NCI-H345 (cell line): ENCODE measurements at places on chromosomes 3 and 15.

- DNase-seq: no peak
These were observed 112.2 kb upstream of the NANOGP8 start for GRCh38 chr15:35197306-35197705.

DNA sequence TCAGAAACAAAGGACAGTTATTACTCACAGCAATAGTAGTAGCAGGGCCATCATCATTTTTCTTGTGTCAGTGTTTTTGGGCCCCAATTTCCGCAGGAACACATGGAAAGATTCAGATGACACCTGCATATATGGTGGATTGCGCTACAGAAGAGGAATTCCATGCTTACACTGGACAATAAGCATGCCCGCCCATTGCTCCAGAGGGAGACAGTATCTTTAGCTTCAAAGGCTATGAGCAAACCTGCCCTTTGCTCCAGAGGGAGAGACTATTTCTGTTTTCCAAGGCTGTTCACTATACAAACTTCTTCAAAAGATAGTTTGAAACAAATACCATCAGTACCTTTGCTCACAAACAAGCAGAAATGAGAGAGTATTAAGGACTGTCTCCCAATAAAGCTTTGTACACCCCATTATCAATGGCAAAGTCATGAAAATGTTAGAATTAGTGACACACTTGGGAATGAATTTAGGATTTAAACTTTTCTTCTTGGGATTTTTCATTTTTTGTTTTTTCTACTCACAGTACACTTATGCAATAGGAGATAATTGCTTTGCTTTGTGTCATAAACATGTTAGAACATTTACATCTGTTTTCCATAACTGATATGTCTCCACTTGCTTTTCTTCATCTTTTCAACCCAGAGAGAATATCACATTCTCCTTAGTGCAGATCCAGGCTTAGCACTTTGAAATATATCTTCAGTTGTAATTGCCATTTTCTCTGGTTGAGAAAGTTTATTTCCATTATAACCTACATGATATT is 564.5 kb upstream of the ZNF717 start:
- no peak for DNase-seq

GRCh38 chr3:126515066-126515706 is 2.4 kb downstream of the UROC1 start:
- DNase-seq: peak; percentile 55

- no peak for DNase-seq
These were observed 559 bp downstream of the NR1I2 start for GRCh38 chr3:119782460-119782859.

GRCh38 chr3:12926660-12927059 is 85.3 kb upstream of the RPL32 start:
- DNase-seq: no peak

- DNase-seq: no peak
These were observed 44.1 kb upstream of the VILL start for GRCh38 chr3:37946531-37946889.

- DNase-seq: no peak
These were observed 38.6 kb downstream of the ZBTB11 start for GRCh38 chr3:101638261-101638745.

DNA sequence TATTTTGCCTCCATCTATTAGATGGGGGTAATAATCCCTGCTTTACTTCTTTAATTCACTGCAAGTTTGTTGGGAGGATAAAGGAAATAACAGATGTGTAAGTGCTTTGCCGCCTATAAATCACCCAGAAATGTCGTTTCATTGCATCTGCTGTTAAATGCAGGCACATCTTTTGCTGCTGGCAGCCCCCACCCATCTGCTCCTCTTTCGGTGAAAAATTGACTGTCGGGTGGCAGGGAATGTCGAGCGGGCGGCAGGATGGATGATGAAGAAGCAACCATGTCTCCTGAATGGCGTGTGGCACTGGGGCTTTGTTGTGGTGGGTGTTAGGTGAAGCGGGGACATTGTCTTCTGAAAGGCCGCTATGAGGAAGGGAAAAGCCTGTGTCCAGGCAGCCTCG is 543 bp upstream of the REC114 start:
- DNase-seq: no peak

DNA sequence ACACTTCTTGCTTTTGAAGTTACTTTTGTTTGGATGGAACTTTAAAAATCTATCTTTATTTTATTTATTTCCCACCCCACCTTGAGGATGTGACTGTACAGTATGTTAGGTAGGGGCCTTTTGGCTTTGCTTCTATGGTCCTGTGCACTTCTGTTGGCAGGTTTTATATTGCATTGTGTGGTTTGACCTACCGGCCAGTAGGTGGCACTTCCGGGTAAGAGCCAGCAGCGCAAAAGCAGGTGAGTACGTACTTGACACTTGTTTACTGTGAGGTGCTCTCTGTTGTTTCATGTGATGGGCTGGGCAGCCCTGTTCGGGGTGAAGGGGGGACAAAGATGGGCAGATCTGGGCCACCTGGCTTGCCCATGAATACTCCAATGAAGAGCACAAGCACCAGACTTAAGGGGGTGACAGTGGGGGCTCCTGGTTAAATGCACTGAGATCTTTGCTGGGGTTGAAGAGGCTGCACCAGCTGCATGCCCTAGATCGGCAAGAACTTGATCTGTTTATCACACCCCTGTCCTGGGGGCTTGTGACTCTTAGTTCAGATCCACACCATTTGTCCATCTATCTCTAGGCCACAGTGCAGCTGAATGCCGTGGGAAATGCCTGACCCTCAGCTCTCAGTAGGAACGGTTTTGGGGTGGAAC is 131.6 kb downstream of the NLGN1 start:
- DNase-seq: no peak

DNA sequence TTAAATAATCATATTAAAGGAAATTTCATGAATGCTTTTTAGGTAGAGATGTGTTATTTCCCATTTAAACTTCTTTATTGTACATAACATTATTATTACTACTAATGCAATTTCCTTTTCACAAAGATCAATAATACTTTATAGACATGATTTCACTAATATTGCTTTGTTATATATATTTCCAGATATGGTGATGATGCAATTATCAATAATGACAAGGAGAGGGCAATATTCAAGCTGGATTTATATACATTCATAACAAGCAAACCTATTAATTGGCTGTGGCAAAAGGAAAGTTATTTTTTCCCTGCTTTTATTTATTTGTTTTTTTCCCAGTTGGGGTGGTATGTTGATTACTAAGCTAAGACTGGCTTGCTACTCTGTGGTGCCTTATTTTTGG is 113.5 kb downstream of the RAP2B start:
- no peak for DNase-seq

DNA sequence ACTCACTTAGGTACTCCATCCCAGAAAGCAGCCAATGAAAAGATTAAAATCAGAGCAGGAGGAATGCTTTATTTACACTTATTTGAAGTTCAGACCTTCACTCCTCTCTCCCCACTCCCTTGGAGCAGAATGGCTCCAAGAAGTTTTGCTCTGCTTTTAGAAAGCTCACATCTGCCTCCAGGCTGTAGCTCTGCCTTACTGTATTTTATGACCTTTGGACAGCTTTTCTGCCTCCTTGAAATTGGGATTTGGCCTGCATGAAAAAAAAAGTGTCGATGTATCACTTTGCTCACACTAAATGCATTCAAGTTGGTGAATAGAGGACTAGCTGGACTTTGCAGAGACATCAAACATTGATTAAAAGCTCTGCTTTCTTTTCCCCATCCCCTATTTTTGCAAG is 95.3 kb downstream of the SLC9A9 start:
- DNase-seq: no peak

DNA sequence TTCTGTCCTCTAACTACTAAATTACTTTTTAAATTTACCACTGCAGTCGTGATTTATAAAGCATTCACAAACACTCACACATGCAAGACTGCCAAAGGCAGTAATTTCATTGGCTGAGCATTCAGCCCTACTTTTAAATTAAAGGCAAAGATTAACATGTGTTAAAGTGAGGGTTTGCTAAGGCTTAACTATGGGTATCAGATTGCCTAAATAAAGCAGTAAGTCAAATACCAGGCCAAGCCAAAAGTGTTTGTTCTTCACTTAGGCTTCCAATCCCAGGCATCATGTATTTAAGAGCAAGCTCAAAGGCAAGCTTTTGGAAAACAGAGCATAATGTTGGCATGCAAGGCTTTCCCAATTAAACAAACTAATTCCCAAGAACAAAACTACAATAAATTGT is 187.3 kb downstream of the SUCNR1 start:
- peak; percentile 10 for DNase-seq

DNA sequence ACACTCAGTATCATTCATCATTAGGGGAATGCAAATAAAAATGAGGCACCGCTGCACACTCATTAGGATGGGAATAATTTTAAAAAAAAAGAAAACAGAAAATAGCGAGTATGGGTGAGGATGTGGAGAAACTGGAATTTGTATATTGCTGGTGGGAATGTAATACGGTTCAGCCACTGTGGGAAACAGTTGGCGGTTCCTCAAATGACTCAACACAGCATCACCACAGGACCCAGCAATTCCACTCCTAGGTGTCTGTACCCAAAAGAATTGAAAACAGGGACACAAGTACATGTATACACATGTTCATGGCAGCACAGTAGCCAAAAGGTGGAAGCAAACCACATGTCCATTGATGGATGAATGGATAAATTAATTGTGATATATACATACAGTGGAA is 35.2 kb upstream of the RFTN1 start:
- DNase-seq: no peak

- no peak for DNase-seq
These were observed 155.2 kb downstream of the GSK3B start for GRCh38 chr3:119939077-119939476.

DNA sequence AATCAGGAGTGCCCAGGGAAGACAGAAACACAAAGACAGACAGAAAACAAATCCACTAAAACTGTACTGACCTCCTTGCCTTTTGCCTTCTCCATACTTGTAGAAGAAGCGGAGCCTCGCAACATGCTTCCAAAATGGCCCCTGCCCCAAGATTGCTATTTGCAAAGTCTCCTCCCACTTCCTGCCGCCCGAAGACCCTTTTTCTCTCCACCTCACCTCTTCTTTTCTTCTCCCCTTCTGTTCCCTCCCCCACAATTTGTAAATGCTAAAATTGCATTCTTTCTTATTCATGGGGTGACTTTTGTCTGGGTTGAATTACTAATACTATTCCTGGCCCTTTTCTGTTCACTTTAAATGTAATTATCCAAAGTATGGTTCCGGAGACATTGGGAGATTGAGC is at the start of gene DPPA4:
DPPA4 (minus strand) TSS at position 154 of the 400 bp plus-strand sequence; CDS start at position 125, 29 bp downstream.
- DNase-seq: no peak

- no peak for DNase-seq
These were observed 15.0 kb upstream of the ZBED2 start for GRCh38 chr3:111610189-111610588.

GRCh38 chr3:188663839-188664238 is 507.9 kb upstream of the TPRG1 start:
- no peak for DNase-seq

DNA sequence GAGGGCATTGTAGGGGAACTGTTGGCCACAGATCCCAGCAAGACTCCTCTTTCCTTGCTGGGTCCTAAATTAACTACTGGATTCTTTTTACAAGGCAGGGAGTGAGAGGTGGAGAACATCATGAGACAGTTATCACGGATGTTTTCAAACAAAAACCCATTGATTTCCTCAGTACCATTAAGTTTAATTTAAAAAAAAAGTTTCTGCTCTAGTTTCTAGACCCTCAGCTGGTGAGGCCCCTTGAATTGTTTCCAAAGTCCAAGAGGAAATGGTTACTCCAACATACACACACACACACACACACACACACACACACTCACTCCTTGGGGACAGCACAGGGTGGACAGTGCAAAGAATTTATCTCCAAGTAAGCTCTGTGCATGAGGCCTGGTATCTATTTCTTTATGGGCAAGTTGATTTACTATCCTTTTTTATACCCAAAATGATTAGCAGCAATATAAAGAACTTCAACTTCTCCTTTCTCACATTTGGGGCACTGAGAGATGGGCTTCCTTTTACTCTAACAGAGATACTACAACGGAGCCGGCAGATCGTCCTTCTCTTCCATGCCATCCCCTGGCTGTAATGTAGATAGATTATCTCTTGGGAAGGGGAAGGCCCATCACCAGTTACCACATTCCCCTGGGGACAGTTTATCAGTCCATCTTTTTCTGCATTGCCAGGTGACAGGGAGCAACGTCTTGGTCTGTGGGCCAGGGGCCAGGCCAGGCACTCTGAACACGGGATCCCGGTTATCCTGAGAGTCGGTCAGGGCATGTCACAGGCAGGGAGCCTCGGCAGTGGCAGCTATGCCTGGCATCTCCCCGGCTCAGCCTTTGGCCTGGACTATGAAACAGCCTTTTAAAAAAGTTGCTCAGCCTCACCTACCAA is 54.7 kb downstream of the CORO2B start:
- DNase-seq: no peak
